Stimulated activated CD8-positive, alpha-beta memory T cell treated with anti-CD3 and anti-CD28 coated beads, Interleukin-7, amount 100 ng/mL, for 1 hour (primary cell): ENCODE measurements at places on chromosomes 2 and 18.

- no peak for DNase-seq
Observed at GRCh38 chr2:176138923-176139660, 9.6 kb downstream of the HOXD8 start.

DNA sequence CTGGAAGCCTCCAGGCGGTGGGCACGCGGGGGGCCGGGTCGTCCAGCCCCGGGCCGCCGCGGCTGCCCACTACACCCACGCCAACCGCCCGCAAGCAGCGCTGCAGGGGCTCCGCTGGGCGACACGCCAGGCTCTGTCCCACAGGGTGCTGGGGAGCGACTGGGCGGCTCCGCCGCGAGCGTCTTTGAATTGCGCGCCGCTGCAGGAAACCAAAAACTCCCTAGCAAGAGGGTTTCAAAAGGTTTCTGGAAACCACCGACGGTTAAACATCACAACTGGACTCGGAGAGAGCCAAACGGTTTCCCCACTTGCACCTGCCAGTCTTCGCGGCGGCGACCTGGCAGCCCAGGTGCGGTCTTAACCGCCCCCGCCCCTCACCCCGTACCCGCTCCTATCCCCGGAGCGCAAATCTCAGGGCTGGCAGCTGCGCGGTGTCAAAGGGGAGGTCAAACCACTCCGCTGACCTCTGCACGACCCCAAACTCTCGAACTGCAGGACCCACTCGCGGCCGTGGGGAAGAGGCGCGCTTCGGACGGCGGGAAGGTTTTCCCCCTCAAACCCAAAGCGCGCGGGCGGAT, 1.0 kb downstream of the CXCR4 start:
- DNase-seq: no peak

DNA sequence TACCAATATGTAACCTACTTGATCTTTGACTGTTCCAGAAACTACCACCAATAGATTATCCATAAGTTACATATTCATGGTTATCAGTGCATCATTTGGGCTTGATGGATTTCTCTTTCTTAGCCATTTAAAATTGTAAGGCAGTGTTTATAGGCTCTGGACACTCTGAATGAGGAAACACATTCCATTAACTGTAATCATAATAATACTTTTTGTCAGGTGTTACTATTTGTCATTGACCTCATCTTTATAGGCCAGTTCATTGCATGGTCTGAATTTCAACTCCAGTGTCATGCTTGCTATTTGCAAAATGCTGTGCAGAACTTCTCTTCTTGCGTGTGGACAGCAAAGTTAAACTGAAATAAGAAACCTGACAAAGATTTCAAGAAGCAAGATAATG, 1340.2 kb upstream of the ZEB2 start:
- no peak for DNase-seq

- no peak for DNase-seq
Observed at GRCh38 chr2:180679693-180680092, 300.7 kb upstream of the UBE2E3 start.

- DNase-seq: no peak
Observed at GRCh38 chr18:46727177-46727576, 29.7 kb downstream of the ST8SIA5 start.

DNA sequence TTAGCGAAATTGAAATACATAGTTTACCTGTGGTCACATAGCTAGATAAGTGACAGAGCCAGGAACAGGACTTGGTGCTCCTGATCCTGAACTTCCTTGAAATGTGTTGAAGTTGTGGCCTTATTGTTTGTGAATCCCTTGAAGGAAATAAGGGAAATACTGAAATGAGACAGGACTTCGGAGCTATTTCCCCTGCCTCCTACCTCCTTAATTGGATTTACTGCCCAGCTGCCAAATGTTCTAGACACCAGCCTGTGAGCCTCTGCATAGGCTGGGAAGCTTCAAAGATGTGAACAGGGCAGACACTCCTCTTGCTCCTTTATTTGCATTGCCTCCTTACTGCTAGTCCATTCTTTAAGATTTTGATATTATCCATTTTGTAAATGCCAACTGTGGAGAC, 135.2 kb downstream of the PRPF40A start:
- no peak for DNase-seq

- no peak for DNase-seq
Observed at GRCh38 chr2:236264256-236264655, at the start of gene ASB18. Gene ASB18 (minus strand): TSS chr2:236264406. CDS start chr2:236264345, 61 bp downstream.

DNA sequence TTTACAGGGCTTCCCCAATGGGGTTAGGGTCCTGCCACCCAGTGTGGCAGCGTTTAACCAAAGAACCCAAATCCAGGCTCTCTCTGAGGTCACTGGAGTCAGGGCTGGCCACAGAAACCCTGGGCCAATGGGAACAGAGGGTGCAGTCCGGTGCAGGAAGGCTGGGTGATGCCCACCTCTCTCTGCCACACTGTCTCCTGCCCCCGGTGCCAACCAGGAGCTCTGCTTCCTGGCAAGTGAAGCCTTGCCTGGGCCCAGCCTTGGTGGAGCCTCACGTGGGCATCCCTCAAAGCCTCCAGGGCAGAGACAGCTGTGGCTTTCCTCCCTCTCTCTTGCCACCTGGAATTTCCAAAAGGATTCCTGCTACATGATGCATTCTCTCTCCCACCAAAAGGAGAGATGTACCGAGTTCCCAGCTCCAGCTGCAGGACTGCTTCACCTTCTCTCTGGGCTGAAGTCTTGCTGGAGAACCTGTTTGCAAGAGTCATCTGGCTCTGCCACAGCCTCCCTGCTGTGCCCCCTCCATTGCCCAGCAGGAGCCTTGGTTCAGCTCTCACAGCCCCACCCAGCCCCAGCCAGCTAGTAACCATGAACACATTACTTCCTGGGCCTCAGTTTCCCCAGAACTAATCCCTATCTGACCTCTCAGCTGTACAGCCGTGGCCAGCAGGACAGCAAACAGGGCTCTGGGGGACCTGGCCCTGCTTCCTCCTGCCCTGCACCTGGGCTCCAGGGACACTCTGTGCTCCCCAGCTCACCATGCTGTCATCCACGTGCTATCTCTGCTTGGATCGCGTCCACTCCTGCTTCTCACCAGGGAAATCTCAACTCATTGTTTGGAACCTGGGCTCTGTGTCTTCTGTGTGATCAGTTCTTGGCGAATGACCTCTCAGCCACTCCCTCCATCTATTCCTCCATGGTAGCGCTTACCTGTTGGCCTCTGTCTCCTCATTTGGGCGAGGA, 43.4 kb downstream of the KCNF1 start:
- DNase-seq: no peak

- DNase-seq: no peak
Observed at GRCh38 chr2:203787979-203788378, 79.6 kb upstream of the CTLA4 start.

DNA sequence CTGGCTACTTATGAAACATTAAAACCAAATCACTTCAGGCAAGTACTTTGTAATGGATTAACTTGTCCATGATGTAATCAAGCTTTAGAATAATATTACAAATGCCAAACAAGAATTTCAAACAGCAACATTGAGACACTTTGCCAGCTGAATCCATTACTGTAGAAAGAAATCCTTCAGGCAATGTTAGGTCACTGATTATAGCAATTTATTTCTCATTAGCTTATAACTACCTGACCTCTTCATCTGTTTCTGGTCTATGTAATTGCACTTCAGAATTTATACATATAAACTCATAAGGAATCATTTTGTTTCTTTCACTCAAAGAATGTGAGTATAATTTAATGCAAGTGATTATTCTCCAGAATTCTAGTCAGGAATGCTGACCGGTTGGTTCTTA, 692.6 kb upstream of the TMEFF2 start:
- DNase-seq: no peak

GRCh38 chr2:10297191-10297830, 5.4 kb upstream of the HPCAL1 start:
- DNase-seq: no peak

- DNase-seq: peak; percentile 28
Observed at GRCh38 chr2:98757904-98758421, 27.0 kb upstream of the MGAT4A start.

DNA sequence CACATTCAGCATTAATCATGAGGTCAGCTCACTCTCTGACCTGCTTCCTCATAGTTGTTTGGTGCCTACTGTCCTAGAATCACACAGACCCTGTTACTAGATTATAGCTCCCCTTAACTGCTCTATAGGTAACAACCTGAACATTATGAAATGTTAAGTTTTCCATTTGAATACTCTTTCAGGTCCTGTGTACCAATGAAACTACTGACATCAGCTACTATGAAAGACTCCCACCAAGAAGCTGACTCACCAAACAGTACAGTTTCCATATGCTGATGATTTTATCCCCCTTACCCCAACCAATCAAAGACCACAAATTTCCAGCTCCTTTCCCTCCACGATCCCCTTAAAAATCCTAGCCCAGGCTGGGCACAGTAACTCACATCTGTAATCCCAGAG, 56.3 kb downstream of the SRBD1 start:
- no peak for DNase-seq

DNA sequence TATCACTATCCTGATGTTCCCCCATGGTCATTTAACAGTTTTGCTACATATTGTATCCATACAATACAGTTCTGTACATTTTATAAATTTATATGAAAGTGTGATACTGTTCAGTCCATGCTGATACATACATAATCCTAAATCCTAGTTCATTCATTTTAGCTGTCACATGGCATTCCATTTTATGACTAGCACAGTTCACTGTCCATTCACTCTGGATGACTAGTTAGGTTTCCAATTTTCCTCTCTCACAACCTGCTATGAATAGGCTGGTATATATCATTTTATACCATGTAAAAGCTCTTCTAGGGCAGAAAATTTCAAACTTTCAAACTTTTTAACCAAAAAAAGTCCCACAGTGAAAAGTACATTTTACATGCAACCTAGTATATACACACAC, 15.2 kb downstream of the SMAD2 start:
- no peak for DNase-seq

DNA sequence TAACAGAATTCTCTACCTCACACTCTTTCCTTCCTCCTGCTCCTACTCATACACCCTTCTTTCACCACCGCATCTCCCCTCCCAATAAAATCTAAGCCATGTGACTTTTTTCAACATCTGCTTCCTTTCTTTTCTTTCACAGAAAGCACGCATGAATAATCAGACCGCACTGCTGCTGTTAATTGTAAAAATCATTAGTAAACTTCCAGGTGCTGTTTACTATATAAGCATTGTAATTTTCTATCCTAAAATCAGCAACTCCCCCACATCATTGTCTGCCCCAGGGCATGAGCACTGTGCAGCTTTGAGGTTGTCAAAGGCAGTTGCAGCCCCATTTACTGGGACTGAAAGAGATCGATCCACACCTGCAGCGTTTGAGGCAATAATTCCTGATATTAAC, 782.6 kb upstream of the ID2 start:
- DNase-seq: no peak

DNA sequence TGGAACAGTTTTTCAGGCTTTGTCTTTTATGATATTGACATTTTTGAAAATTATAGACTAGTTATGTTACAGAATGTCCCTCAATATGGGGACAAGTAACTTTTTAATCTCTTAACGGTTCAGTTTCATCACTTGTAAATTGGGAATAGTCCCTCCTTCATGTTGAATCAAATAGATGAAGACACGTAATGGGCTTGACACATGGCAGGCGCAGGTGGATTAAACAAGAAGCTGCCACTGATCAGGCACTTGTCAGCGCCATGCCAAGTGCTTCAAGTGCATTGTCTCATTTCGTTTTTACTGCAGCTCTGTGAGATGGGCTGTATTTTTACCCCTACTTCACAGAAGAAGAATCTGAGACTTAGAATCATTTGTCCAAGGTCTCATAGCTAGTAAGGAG, 9.5 kb upstream of the SMAD4 start:
- no peak for DNase-seq

DNA sequence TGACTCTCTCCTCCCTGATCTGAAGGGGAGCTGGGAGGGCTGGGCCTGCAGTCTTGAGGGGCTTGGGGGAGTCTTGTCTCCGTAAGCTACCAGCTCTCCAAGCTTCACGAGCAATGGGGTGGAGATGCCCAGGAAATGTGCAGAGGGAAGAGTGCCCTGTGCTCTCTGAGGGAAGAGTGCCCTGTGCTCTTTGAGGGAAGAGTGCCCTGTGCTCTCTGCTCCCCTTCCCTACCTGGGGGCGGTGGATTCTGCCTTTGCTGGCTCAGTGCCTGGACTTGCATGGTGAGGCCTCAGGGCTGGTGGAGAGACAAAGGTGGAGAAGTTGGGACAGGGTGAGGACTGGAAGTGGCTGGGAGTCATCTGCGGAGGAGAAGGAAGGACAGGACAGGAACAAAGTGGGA, 72.7 kb downstream of the TWIST2 start:
- no peak for DNase-seq

DNA sequence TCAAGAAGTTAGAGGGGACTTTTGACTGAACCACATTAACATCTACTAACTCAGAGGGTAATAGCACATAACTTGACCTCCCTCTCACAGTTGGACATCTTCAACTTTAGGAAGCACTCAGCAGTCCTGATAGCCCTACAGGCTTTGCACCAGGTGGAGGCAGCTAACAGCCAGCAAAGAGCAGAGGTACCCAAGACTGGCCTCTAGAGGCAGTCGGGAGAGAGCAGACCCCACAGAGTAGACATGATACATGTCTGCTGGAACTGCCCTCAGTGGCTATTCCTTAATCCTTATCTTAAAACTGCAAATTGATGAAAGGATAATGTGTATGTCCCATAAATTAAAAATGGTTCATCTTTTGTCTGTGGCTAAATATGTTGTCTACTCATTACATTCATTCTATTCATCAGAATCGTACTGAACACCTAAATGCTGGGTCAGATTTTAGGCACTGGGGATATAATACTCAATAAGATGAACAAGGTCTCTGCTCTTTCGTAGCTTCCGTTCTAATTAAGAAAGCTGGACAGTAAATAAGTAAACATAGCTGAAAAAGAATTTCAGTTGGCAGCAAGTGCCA, 49.8 kb downstream of the CAB39 start:
- DNase-seq: no peak

DNA sequence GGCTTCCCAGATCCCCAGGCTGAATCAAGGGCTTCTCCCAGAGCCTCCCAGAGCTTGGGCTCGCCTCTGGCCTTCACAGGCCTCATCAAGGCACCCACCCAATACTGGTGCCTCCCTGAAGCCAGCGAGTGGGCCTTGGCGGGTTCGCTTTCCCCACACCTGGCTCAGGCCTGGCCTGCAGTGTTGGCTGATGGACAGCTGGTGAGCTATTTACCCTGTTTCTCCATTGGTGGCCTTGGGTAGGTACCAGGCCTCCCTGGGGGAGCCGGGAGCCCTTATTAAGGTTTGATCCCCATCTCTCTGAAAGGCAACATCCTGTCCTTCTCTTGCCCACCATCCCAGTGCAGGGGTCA, 18.2 kb upstream of the DUSP2 start:
- DNase-seq: no peak

GRCh38 chr2:64535024-64535423, 10.9 kb downstream of the AFTPH start:
- no peak for DNase-seq

GRCh38 chr2:183078464-183079138, at the start of gene DUSP19:
Gene DUSP19 (plus strand): TSS chr2:183078747. CDS start chr2:183078934, 187 bp downstream.
- DNase-seq: peak; percentile 68

GRCh38 chr2:63651861-63652651, 63.3 kb downstream of the MDH1 start:
- no peak for DNase-seq

GRCh38 chr2:24164416-24164973, 10.4 kb upstream of the FAM228A start:
- DNase-seq: no peak

- DNase-seq: no peak
Observed at GRCh38 chr2:43210467-43211303, 15.7 kb downstream of the ZFP36L2 start.
